ENCODE measurements at places on chromosomes 2 and 18. TPM values are rescaled to one million over a fixed set of nuclear protein-coding genes. Genes with fewer than 3 reads are reported as not detected.

Gene KIF5C
- total RNA-seq = 673 TPM

- DNase-seq = no peak
Observed at GRCh38 chr18:77658299-77658662, 408.6 kb downstream of the GALR1 start.

- DNase-seq = no peak
Observed at GRCh38 chr2:96093528-96093927, 22.8 kb downstream of the ADRA2B start.

Gene GRB14
- 0.83 TPM for total RNA-seq

Gene PTPRM
- total RNA-seq = 23.9 TPM

Gene NPPC
- 18.5 TPM for total RNA-seq

Measured in glutamatergic neuron (in vitro differentiated cells).